ENCODE measurements at places on chromosomes 6 and 20.

GRCh38 chr6:108114841-108115597, 40.5 kb upstream of the OSTM1 start:
- DNase-seq: no peak

DNA sequence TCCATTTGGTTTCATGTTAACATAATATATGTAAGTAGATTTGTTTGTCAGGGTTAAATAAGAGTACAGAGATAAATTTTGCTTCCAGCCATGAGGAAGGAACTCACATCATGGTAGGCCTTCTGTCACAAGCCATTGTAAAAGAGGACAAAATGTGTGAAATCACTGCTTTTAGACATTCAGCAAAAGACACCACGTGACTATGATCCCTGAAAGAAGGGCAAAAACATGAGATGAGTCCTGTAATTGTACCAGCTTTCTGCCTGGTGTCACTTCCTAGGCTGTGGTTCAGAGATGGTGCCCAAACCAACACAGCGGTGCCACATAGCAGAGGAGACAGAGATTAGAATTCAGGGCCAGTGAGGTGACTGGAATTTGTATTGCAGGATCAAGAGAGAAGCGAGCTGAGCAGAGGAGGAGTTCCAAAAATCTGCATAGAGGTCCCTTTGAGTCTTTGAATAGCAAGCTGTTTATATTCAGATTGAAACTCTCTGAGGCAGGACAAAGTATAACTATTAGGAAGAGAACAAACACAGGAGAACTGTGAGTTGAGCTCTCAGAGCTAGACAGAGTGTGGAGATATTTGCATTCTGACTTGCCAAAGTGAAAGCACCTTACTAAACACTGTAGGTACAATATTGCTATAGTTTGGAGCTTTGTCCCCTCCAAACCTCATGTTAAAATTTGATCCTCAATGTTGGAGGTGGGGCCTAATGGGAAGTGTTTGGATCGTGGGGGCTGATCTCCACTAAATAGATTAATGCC, 52.6 kb upstream of the PDE7B start:
- no peak for DNase-seq

- DNase-seq: no peak
Observed at GRCh38 chr6:31479151-31479932, 18.6 kb upstream of the MICB start.

DNA sequence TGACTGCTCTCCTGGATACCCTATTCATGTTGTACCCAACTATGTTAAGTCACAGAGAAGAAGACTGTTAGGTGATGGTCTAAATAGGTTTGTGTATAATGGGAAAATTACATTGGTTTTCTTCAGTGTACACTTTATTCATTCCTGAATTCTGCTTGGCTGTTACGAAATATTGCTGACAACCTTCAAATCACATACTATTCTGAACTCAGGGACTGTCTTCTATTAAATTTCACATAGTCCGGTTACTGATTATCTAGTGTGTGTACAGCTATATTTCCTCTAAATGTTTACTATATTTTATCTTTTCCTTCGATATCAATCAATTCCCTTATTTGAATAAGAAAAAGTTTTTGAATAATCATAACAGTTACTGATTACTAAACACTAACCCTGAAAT, 1090.3 kb upstream of the CITED2 start:
- no peak for DNase-seq

- DNase-seq: no peak
Observed at GRCh38 chr6:134589512-134589911, 271.6 kb upstream of the SGK1 start.

DNA sequence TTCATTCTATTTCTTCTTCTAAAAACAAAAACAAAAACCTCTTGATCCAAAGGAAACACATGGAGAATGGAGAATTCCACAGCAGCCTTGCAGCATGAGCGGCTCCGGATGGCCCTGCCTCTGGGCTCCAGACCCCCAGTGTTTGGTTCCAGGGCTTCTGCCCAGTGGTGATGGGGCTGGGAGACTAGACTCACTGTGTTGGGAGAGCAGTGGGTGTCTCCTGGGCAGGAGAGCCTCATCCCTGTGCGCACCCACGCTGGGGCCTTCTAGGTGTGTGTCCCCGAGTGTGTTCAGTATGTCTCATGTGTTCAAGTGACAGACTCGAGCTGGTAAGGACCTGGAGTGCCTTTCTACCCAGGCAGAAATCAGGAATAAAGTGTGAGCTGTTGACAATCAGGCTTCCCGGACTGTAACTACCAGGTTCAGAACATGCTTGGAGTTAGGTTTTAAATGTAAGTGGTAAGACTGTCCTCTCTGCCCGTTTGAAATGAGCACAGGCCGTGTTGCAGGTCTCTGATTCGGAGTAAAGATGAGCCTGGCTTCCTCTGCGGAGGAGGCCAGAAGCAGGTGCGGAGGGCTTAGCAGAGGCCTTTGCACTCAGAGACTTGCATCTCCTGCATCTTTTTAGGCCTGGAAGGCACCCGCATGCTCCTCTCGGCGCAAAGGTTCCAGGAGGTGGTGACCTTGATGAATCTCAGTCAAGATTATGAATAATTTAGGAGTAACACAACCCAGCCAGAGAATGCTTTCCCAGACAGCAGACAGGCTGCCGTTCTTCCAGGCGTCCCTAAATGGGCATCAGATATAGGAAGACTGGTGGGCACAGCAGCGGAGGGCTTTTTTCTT, 253.6 kb downstream of the CDH26 start:
- DNase-seq: no peak

- DNase-seq: no peak
Observed at GRCh38 chr20:63958964-63959698, 2.9 kb upstream of the UCKL1 start.

DNA sequence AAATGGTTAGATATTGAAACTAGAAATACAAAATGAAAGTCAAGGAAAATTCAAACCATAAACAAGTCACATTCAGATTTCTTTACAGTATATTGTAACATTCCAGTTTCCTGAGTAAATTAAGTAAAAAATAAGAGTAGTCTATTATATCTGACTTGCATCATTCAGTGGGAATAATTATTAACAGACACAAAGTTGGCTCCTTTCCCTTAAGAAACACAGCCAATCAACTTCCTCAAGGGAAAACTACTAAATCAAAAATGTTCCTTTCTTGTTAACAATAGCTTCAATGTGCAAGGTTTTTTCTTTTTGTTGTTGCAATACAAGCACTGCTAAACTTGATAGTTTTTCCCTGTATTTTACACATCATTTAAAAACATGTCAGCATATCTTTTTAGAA, 33.2 kb downstream of the DNAAF9 start:
- no peak for DNase-seq

- DNase-seq: no peak
Observed at GRCh38 chr6:146859795-146860495, 261.2 kb downstream of the ADGB start.

GRCh38 chr6:166849749-166850183, 106.6 kb downstream of the RNASET2 start:
- no peak for DNase-seq

DNA sequence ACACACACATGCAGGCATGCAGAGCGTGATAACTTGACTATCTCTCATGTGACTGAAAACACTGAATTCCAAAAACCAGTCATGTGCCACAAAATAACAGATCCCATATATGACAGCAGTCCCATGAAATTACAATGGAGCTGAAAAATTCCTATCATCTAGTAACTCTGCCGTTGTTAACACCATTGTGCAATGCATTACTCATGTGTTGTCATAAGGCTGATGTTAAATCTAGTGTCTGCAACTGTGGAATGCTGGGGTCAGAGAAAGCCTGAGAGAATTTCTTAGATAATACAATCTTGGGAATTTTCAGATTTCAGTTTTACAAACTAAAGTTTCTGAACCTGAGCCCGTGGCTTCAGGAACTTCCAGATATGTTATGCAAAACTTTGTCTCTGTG, 70.2 kb downstream of the LYRM4 start:
- DNase-seq: no peak

GRCh38 chr20:44154521-44155001, 32.4 kb downstream of the JPH2 start:
- no peak for DNase-seq

- no peak for DNase-seq
Observed at GRCh38 chr6:169490830-169491229, 211.0 kb downstream of the WDR27 start.

GRCh38 chr20:50627747-50628146, 63.6 kb downstream of the RIPOR3 start:
- no peak for DNase-seq

DNA sequence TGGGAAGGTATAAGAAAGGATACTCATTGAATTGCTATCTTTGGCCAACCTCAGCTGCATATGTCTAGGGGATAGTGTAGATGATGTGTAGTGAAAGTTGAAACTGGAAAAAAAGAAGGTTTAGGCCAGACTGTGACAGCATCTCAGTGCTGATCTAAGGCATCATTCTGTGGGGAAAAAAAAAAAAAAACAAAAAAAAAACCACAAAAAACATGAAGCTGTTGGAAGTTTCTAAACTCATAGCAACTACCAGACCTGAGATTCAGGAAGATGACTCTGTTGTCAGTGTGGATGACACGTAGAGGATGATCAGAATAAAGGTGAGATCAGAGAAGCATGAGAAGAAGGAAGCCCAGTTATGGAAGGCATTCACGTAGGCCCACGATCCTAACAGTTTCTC, 100.8 kb upstream of the CNKSR3 start:
- no peak for DNase-seq

DNA sequence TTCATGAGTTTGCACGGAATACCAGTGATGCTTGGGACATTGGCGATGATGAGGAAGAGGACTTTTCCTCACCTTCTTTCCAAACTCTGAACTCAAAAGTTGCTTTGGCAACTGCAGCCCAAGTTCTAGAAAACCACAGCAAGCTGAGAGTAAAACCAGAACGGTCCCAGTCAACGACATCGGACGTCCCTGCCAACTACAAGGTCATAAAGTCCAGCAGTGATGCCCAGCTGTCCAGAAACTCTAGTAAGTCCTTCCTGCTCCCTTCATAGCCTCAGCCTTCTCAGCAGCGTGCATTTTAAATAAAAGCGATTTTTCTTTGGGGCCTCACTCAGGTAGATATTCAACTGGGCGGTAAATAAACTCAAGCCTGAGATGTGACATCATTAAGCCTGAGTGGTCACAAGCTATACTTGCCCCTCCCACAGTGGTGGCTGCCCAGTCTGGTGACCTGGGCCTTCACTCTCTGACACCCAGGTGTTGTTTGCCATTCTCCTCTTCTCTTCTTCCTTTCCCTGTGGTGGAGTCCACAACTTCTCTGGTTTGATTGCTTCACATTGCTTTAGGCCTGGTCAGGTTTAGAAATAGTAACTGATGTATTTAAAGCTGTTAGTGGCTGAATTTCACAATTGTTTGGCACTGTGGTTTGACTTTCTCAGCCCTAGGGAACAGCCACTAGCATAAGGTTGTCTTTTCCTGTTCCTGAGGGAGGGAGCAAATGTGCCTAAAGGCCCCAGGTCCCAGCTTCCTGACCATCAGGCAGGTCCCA, 21.6 kb upstream of the TMEM217 start:
- no peak for DNase-seq

DNA sequence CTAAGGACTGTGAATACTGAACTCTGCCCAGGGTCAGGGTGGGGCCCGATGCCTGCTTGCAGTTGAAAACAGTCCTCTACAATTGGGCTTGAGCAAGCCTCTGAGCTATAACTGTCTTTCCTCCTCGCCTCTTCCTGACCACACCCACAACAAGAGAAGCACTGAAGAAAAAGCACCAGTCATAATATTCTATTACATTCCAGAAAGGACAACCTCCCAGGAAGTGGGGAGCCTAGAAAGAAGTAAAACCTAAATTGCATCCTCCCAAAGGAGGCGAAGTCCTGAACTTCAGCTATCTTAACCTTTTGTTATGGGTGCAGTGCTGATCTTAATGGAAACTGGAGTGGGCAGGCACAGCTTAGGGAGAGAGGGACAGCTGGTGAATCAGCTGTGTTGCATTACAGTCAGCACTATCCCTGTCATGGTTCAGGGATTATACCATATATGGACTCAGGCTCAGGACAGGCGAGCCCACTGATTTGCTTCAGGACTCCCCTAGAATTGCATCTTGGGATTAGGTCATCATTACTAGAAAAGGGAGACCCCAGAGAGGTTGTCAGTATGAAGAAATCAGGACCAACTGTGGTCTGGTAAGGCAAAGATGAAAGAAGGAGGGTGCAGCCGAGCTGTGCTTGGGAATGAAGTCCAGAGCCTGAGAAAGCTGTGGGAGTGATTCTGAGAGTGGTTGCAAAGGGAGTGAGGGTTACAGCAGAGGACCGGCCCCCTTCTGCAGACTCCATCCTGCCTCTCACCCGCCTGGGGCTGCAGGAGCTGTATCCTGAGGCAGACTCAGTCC, 18.3 kb upstream of the TRAM2 start:
- DNase-seq: no peak

GRCh38 chr6:41197234-41197633, 3.7 kb downstream of the TREML2 start:
- DNase-seq: no peak

- peak; percentile 90 for DNase-seq
Observed at GRCh38 chr6:4936681-4937041, 67.2 kb downstream of the RPP40 start.

DNA sequence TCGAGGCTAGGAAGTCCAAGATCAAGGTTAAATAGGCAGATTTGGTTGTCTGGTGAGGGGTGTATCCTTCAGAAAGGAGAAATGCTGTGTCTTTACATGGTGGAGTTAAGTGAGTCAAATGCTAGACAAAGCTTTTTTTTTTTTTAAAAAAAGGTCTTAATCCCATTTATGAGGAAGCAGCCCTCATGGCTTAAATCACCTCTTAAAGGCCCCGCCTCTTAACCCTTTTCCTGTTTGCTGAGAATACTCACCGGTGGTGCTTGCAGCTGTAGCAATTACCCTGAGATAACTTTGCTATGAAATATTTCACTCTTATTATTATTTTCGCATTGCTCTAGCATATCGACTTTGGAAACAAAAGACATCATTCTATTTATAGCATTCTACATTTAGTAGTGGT, 30.8 kb downstream of the FBXO30 start:
- no peak for DNase-seq

DNA sequence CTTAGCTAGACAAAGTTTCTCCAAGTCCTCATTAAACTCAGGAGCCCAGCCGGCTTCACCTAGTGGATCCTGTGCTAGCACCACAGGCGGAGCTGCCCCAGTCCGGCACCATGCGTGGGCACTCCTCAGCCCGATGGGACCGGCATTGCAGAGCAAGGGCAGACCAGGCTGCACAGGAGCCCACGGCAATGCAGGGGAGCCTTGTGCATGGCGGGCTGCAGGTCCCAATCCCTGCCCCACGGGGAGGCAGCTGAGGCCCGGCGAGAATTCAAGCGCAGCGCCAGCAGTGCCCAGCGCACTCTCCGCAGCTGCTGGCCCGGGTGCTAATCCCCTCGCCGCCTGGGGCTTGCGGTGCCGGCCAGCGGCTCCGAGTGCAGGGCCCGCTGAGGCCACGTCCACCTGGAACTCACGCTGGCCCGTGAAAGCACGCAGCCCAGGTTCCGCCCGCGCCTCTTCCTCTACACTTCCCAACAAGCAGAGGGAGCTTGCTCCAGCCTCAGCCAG, 292.3 kb upstream of the EYS start:
- no peak for DNase-seq

- no peak for DNase-seq
Observed at GRCh38 chr6:16754876-16755275, 6.4 kb downstream of the ATXN1 start.

Data from hematopoietic multipotent progenitor cell treated with erythropoietin and hydrocortisone succinate and interleukin-3 and kit ligand, for 15 days (in vitro differentiated cells).